Renal cortex interstitium (tissue), 15 donors: ENCODE measurements at places on chromosomes 7 and 10. TPM values are rescaled to one million over a fixed set of nuclear protein-coding genes. Genes with fewer than 3 reads are reported as not detected.

Gene MMD2
- not detected for polyA plus RNA-seq

Gene ANXA8
- 0.14 TPM for polyA plus RNA-seq

Gene RARRES2
- 53.5 TPM for polyA plus RNA-seq

Gene ADAM8
- 3.3 TPM for polyA plus RNA-seq

Gene HECW1
- polyA plus RNA-seq: 6.7 TPM
